Retina (tissue), 1 donor: ENCODE measurements at places on chromosomes 5 and 9.
A peak's percentile ranks its signal among the peaks of the same experiment; 100 is the strongest.

- no peak for DNase-seq
These were observed 198.7 kb downstream of the GAPVD1 start for GRCh38 chr9:125460346-125460745.

DNA sequence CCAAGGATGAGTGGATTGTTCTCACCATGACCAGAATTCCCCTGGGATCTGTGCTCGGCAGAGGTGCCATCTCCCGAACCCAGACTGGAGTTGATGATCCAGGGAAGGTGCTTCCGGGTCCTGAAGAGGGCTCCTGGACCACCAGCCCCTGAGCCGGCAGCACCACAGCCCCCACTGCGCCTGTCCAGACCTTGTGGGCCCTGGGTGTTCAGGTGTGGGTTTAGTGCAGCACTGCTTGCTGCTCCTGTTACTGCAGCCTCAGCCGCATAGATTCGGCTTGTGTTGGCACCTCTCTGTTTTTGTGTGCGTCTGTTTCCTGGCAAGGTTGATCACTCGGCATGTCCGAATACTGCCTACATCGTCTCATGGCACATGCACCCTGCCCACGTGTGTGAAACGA, 16.3 kb upstream of the NPM1 start:
- no peak for DNase-seq

GRCh38 chr9:83056174-83056573, 6.8 kb downstream of the RASEF start:
- DNase-seq, result no peak

GRCh38 chr5:80871541-80871961, 88.6 kb upstream of the RASGRF2 start:
- DNase-seq, result no peak

- DNase-seq, result no peak
These were observed 83.0 kb downstream of the STK10 start for GRCh38 chr5:172104801-172105701.

GRCh38 chr5:163276466-163276865, 160.9 kb upstream of the CCNG1 start:
- DNase-seq, result no peak

GRCh38 chr9:94168203-94169000, 84.1 kb downstream of the PTPDC1 start:
- DNase-seq, result no peak

- DNase-seq, result peak; percentile 55
These were observed 72.7 kb downstream of the MAP1B start for GRCh38 chr5:72179816-72180440.

GRCh38 chr9:805151-805550, 36.3 kb upstream of the DMRT1 start:
- no peak for DNase-seq

- peak; percentile 55 for DNase-seq
These were observed 59.6 kb downstream of the NEURL1B start for GRCh38 chr5:172700365-172701290.

DNA sequence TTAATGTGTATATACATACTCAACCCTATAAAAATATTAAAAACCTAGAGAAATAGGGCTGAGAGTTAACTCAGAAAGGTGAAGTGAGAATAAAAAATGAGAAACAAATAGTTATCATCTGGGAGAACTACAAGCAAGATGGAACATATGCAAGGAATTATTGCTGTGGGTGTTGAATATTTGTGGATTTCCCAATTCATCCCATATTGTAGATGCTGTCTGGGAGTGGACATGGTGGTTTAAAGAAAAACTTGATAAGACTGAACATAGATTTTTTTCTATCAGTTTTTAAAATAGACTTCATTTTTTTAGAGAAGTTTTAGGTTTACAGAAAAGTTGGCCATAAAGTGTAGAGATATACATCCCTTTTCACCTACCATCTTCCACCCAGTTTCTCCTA, 263.5 kb downstream of the SPATA31D1 start:
- no peak for DNase-seq

GRCh38 chr5:39531306-39531705, 106.5 kb upstream of the DAB2 start:
- DNase-seq, result no peak

DNA sequence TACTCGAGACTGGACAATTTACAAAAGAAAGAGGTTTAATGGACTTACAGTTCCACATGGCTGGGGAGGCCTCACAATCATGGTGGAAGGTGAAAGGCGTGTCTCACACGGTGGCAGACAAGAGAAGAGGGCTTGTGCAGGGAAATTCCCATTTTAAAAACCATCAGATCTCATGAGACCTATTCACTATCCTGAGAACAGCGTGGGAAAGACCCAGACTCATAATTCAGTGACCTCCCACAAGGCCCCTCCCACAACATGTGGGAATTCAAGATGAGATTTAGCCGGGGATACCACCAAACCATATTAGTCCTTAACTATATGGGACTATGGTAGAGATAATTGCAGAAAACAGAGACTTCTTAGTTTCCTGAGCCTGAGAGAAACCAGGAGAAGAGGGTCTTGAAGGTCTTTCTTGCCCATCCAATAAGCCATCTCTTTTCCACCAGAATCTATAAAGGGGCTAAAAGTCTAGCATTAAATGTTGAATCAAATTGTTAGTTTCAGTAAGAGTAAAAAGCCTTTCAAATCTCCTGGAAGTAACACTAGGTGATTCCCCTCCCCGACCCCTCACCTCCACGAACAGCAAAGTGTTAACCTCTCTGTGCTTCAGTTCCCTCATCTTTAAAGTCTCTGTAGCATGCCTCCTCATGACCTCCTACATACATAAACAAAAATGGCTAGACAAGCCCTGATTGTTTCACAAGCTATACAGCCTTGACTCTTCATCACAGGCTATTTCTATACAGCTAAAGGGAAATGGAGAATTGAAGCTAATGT, 259.1 kb downstream of the TMEM167A start:
- no peak for DNase-seq

GRCh38 chr9:237141-237857, 22.6 kb downstream of the DOCK8 start:
- DNase-seq, result no peak

GRCh38 chr9:24776226-24776625, 230.5 kb upstream of the IZUMO3 start:
- DNase-seq, result no peak

- no peak for DNase-seq
These were observed 7.5 kb upstream of the PRSS3 start for GRCh38 chr9:33787839-33788238.

- peak; percentile 88 for DNase-seq
These were observed 108.7 kb downstream of the IRX2 start for GRCh38 chr5:2642684-2643345.

GRCh38 chr5:126939887-126940286, 90.5 kb downstream of the MARCHF3 start:
- DNase-seq, result no peak

DNA sequence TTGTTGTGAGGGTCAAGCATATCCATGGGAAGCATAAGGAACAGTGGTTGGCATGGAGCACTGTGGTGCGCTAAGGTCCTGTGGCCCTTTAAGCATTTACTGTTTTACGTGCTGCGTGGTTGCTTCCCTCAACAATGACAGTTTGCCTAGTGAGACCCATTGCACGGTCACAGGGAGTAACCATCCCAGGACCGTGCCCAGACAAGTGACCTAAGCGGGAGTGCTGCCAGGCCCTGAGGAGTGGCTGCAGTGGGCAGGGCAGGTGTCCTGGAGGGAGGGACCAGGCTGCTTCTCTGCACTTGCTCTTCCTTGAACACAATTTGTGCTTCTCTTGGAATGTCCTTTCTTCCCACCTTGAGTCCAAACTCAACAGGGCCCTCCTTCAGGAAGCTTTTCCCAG, 64.6 kb downstream of the RGS3 start:
- DNase-seq, result no peak

DNA sequence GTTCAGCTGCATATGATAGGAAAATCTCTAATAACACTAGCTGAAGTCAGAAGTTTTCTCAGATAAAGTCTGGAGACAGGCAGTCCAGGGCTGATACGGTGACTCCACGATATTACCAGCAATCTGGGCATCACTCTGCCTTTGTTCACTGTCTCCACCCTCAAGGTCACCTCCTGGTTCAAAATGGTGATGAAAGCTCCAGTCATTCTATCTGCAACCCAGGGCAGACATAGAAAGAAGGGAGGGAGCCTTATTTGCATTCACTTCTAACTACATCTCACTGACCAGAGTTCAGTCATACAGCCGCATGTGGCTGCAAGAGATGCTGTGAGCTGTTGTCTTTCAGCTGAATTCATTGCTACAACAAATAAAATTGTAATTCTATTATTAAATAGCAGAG, 22.4 kb upstream of the GPR151 start:
- no peak for DNase-seq

DNA sequence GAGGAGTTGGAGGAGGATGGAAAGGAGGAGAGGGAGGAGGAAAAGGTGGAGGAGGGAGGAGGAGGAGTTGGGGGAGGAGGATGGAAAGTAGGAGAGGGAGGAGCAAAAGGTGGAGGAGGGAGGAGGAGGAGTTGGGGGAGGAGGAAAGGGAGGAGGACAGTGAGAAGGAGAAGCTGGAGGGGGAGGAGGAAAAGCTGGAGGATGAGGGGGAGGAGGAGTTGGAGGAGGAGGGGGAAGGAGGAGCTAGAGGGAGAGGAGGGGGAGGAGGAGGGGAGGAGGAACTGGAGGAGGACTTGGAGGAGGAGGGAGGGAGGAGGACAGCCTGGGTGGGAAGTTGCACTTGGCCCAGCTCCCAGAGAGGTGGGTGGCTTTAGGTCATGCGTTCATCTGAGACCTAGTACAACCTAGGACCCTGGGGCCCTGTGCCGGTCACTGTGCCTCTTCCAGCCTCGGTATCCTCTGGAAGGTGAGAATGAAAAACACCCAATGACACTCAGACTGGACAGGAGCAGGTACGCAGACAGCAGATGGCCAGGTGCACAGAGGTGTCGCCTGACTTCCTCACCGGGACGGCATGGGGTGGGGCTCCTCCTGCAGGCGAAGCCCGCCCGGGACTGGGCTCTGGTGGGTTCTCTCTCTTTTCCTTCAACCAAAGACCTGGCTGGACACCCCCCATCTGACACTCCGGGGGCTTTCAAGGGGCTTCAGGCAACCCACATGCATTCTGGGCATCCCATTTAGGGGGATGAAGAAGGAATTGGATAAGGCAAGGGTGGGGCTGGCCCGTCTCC, 12.2 kb upstream of the SLC2A6 start:
- no peak for DNase-seq

DNA sequence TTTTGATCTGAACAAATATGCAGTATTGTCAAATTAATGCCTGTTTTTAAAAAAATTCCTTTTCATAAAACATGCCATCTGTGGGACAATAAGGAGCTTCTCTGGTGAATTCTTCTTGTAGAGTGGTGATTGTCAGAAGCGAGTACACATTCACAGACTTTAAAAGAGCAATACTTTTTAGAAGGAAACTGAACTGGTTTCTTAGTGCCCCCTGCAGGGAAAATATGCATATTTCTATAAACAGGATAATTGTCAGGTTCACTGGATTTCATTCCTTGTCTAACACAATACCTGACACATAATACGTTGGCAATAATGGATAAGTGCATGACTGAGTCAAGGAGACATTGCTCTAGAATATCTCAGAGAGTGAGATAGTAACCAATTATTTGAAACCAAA, 133.7 kb downstream of the KIF4B start:
- no peak for DNase-seq

DNA sequence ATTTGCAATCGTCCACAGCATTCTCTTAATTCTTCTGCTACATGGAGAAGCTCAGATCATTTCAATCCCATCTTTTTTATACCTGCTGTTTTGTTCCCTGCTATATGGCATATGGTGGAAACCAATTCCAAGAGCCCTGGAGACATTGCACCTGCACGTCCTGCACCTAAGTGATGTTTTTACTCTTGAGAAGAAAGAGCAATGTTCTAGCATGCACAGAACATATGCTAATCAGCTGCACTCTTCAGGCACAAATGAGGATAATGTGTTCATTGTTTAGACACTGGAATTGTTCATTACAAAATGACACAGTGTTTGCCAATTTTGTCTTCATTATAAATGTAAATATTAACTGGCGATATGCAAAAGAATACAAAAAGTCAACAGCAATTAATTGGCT, 935.8 kb downstream of the TLE4 start:
- no peak for DNase-seq

DNA sequence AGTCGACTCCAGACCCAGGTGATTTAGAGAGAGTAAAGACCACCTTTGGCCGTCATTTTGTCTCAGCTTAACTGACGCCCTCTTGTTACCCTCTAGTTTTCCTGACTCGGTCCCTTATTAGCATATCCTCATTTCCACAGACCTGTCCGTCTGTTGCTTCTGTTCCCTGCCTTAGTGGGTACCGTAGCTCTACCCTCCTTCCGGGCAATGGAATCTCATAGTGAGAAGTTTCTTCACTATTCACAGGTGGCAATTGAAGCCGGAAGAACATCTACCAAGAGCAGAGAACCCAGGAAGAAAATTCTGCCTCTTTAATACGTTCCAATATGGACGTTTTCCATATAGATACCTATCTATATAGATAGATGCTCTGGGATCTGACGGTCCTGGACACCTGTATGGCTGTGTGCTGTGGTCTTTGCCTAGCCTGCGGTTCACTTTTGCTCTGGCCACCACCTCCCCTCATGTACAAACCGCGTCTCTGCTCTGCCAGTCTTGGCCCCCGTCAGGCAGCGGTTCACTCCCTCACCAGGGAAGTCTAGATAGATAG, 652 bp upstream of the TMEM161B start:
- peak; percentile 51 for DNase-seq

DNA sequence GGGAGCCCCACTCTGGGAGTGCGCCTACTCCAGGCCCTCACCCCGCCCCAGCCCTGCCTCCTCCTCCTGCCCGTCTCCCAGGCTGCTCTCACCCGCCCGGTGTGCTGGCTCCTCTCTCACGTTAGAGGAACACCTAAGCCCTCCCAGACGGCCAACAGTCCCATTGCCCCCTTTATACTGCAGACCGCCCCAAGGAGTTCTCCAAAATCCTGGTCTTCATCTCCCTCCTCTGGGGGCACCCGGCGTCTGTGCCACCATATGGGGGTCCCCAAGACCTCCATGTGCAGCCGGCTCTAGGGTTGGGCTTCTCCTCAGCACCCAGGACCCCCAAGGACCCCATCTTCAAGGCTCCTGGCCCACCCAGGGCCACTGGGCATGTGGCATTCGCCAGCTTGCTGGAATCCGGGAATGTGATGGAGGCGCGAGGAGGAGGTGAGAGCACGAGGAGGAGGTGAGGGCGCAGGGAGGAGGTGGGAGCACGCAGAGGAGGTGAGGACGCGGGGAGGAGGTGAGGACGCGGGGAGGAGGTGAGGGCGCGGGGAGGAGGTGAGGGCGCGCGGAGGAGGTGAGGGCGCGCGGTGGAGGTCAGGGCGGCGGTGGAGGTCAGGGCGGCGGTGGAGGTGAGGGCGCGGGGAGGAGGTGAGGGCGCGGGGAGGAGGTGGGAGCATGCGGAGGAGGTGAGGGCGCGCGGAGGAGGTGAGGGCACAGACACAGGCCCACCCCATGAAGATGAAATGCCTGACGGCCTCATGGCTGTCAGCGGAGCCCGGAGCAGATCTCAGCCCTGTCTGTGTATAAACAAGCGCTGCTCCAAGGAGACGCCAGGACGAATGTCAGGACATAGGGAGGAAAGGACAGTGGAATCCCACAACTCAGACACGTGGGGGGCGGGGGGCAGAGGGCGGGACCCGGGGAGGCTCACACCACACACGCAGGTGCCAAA, 41.2 kb downstream of the EXD3 start:
- no peak for DNase-seq

- DNase-seq, result no peak
These were observed 107.2 kb downstream of the ASTN2 start for GRCh38 chr9:117307701-117308100.
